ENCODE measurements at places on chromosomes 7 and 10. TPM values are rescaled to one million over a fixed set of nuclear protein-coding genes. Genes with fewer than 3 reads are reported as not detected.

- no peak for DNase-seq
- no peak overlapping the region for H3K4me3 ChIP-seq
- no peaks in the 10 kb centered on the region for H3K36me3 ChIP-seq
These were observed 24.8 kb upstream of the ADARB2 start for GRCh38 chr10:1762076-1762475.

GRCh38 chr10:43044961-43045621 is 31.8 kb upstream of the RET start:
- no peaks in the 10 kb centered on the region for H3K27me3 ChIP-seq
- H3K36me3 ChIP-seq = no peaks in the 10 kb centered on the region
- H3K27ac ChIP-seq = no peak overlapping the region
- H3K4me3 ChIP-seq = no peak overlapping the region

GRCh38 chr10:69612760-69613159 is 17.3 kb upstream of the FAM241B start:
- H3K4me3 ChIP-seq = no peak overlapping the region
- peaks cover 5% of the 10 kb centered on the region for H3K27me3 ChIP-seq
- no peaks in the 10 kb centered on the region for H3K36me3 ChIP-seq
- H3K4me1 ChIP-seq = peaks cover 5% of the 10 kb centered on the region

DNA sequence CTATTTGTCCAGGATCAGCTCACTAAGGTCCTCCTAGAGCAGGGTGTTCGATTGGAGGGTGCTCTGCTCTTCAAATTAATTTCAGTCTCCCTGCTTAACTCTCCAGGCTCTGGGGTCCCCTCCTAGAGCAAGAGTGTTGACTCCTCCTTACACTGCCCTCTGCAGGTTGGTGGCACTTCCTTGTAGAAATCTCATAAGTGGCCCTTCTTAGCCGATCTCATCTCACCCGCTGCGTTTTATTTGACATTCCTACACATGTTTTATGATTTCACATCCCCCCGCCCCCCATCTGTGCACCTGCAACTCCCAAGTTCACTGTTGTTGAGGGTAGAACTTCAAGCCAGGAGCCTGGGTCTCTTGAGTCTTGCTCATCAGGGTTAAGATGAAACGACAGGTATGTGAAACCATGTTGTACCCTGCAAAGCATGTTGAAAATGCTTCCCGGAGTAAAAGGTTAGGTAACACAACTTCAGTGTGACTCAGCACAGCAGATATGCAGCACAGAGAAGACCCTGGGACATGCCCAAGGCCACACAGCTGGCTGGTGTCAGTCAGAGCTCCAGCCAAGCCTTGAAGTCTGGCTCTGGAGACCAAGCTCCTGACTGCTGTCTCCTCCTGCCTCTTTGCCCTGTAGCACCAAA is 171.2 kb downstream of the PRKAG2 start:
- no peak overlapping the region for H3K27ac ChIP-seq
- no peaks in the 10 kb centered on the region for H3K4me1 ChIP-seq
- peaks cover 3% of the 10 kb centered on the region for H3K36me3 ChIP-seq
- H3K27me3 ChIP-seq = no peaks in the 10 kb centered on the region

The DYDC2 gene
- not detected for total RNA-seq

DNA sequence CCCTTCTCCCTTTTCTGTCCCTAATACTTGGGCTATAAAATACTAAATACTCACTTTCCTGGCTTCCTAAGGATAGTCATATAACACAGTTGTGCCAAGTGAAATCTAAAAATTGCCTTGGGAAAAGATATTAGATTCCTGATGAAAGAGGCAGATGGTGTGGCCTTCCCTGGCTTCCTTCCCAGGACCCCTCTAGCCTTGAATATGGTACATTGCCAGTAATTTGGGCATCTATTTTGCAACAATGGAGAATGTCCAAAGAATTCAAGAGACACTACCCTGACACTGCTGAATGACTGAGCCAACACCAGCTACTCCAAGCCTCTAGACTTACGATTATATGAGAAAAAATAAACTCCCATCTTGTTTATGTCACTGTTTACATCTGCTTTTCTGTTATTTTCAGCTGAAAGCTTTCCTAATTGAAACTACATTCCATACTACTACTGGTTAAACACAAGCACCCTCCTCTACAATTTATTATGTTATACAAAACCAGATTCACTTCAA is 17.9 kb downstream of the COPG2 start:
- no peaks in the 10 kb centered on the region for H3K4me1 ChIP-seq

DNA sequence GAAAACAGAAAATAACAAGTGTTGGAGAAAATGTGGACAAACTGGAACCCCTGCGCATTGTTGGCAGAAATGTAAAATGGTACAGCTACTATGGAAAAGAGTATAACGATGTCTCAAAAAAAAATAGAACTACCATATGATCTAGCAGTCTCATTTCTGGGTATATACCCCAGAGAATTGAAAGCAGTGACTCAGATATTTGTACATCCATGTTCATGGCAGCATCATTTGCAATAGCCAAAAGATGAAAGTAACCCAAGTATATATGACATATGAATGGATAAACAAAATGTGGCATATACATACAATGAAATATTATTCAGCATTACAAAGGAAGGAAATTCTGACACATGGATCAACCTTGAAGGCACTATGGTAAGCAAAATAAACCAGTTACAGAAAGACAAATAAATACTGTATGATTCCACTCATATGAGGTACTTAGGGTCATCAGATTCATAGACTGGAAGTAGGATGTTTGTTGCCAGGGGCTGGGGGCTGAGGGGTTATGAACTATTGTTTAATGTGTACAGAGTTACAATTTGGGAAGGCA is 4.9 kb downstream of the NRCAM start:
- H3K4me3 ChIP-seq = no peak overlapping the region
- H3K27ac ChIP-seq = no peak overlapping the region
- peaks cover 17% of the 10 kb centered on the region for H3K4me1 ChIP-seq
- H3K27me3 ChIP-seq = peaks cover 30% of the 10 kb centered on the region
